ENCODE measurements at places on chromosomes 2 and 18. TPM values are rescaled to one million over a fixed set of nuclear protein-coding genes. Genes with fewer than 3 reads are reported as not detected.

The ANO7 gene
- 1.9 TPM for total RNA-seq

The TXNDC9 gene
- 31.7 TPM for total RNA-seq

The INHBB gene
- 3.7 TPM for total RNA-seq

The BOLL gene
- not detected for total RNA-seq

The GAREM1 gene
- total RNA-seq = 47.0 TPM

The DSC3 gene
- not detected for total RNA-seq

The TEKT4 gene
- total RNA-seq = 0.16 TPM

The CLIP4 gene
- 18.1 TPM for total RNA-seq

The ZNF892 gene
- 6.2 TPM for total RNA-seq
